ENCODE measurements at places on chromosomes 1 and 21.

- DNase-seq = no peak
Measured at GRCh38 chr1:147079400-147080005, 92.8 kb downstream of the PRKAB2 start.

GRCh38 chr1:155761736-155762405 lies 73.0 kb downstream of the DAP3 start:
- DNase-seq = no peak

DNA sequence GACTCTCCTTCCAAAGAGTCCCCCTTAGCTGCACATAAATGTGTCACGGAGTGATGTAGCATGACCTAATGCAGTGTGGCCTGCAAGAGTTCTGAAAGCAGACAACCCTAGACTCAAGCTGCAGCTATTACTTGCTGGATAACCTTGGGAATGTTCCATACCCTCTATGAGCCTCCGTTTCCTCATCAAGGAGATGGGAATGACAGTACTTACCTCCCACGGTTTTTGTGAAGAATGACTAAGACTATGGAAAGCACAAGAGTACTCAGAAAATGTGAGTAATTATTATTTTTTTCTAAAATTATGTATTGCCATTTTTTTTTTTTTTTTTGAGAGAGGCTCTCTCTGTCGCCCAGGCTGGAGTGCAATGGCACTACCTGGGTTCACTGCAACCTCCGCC lies 3.0 kb downstream of the TTC39A start:
- DNase-seq = no peak

GRCh38 chr21:30719401-30719800 lies 824 bp upstream of the KRTAP21-3 start:
- DNase-seq = no peak

DNA sequence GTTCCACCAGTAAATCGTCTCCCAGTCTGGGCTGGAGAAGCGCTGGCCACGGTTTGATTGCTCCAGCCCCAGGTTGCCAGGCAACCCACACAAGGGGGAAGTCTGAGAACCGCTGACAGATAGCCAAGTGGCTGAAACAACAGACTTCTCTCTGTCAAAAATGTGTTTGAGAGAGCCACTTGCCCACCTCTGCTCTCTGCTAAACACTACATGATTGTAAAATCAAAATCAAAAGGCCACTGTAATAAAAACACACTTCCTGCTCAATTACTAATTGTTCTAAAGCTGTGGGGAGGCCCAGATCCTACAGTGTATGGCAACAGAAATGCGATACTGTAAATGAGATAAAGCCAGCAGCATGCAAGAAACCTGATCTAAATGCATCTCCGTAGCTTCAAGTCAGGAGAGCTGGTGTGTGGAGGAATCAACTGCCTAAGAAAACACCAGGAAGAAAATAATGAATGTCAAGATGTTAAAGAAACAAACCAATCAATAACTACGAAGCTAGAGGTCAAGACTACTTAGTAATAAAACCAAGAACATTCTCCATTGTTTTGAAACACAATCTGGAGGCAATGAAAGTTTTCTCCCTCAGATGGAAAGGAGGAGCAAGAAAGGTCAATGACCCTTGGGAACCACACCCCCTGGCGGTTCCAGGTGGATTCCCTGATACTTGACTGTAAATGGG lies 121.2 kb downstream of the SLC45A1 start:
- peak; percentile 59 for DNase-seq

GRCh38 chr1:177546346-177546745 lies 375.6 kb downstream of the BRINP2 start:
- no peak for DNase-seq

- peak; percentile 13 for DNase-seq
Measured at GRCh38 chr1:44377925-44378784, 23.1 kb upstream of the ERI3 start.

DNA sequence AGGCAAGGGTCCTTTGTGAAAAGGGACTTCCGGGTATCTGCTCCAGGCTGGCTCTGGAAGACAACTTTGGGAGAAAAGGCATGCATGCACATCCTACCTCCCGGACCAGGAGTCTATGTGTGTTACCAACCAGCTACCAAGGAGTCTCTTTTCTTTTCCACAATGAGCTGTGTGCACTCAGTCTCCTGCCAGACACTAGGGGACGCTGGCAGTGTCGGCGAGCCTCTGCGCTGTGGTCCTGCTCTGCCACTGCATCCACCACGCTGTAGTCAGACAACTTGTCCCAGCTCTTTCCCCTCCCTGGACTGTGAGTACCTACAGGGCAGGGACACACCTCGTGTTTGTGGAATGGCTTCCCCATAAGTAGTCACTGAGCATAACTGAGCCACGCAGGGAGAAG lies 5.1 kb upstream of the SSR2 start:
- DNase-seq = peak; percentile 18

GRCh38 chr1:56531624-56532349 lies 47.6 kb downstream of the PLPP3 start:
- no peak for DNase-seq

DNA sequence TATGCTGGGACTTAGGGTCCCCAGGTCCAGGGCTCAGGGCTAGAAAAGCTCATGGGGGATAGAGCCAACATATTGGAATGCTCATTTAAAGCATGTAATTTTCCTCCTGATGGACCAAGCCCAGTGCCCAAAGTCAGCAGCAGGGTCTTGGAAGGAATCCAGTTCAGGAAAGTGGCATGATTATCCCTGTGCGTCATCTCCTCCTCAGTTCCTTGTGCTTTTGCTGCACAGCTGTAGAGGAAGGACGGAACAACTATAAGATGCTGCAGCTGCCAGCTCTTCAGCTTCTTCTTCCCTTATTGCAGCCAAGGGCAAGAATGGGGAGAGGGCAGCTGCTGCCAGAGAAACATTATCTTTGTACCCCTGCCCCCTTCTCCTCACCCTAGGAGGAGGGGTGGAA lies 58.4 kb downstream of the OVGP1 start:
- DNase-seq = no peak

DNA sequence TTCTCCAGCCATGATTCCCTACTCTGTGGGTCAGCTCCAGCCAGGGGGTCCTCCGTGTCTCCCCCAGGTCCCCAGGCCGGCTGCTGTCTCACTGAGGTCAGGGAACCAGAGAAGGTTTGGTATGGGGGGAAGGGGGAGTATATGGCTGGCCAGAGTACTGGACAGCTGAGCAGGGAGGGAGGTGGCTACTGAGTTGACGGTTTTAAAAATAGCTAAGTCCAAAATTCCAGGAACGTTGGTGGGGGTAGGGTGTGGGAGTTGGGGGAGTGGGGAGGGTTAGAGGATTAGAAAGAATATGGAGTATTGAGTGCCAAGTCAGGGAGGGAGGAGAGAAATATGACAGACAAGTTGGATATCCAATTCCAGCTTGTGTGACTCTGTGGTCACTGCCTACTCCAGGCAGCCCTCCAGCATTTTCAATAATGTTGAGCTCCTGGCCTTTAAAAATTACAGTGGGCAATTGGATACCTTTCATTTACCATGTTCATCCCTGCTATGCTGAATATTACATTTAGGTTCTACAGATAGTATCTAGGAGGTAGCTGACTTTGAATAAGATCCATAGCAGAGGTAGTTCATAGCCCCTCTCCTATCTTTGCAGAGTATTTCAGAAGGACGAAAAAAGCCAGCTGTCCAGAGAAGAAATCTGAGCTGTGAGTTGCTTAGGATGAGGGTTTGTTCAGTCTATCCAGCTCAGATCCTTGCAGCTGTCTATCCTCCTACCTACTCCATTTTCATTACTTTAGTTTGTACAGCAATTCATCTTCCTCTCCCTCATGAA lies at the start of gene HJV:
HJV (minus strand) TSS at position 114 of the 781 bp plus-strand sequence. CDS start 1,504 bp downstream, outside the sequence.
- DNase-seq = no peak

DNA sequence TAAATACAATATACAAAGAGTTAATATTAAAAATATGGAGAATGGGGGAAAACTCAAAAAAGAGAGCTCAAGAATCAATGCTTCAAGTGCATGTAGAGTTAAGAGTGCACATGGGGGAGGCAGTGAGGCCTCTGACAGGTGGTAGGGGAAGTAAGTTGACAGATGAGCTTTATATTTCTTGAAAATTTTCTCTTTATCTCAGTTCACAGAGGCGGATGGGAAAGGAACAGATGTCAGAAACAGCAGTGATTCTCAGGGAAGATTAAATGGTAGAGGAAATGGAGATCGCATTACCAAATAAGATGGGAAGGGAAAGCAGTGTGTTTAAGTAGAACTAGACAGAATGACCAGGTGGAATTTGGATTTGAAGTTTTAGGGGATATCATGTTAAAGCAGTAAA lies 200.1 kb upstream of the C1orf105 start:
- DNase-seq = peak; percentile 81

DNA sequence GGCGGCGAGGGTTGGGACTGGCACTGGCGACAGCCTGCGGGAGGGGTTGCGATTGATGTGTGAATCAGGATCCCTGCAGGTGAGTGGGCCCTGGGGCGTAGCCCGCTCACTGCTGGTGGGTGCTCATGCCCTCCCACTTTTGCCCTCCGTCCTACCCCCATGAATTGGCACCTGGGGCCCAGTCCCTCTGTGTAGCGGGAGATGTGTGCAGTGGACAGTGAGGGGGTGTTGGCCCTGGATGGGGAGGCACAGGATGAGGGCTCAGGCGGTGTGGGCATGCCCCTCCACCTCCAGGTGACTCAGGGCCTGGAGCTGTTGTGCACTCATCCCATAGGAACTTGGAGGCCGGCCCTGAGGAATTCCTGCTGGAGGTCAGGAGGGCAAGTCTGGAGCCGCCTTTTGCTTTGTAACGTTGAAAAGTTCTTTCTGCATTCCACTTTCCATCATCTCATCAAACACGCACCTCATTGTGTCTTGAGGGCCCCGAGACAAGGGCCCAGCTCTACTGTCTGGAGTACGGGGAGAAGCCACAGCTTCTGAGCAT lies 3.0 kb downstream of the PEAR1 start:
- no peak for DNase-seq

GRCh38 chr1:22629886-22630285 lies 6.5 kb upstream of the C1QA start:
- DNase-seq = no peak

DNA sequence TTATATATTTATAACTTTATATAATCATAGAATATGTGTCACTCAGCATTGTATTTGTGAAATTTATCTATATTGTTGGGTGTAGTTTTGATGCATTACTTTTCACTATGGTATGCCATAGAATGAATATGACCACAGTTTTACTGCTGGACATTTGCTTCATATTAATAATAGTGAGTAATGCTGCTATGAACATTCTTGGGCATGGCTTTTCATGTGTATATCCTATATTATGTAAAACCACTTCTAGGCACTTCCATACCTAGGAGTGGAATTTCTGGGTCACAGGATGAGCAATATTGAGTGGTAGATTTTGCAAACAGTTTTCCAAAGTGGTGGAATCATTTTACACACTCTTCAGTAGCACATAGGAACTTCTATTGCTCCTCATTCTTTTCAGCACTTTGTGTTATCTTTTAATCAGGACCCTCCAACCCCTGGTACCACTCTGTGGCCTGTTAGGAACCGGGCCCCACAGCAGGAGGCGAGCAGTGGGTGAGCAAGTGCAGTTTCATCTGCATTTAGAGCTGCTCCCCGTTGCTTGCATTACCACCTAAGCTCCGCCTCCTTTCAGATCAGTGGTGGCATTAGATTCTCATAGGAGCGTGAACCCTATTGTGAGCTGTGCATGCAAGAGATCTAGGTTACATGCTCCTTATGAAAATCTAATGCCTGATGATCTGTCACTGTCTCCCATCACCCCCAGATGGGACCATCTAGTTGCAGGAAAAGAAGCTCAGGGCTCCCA lies 56.0 kb upstream of the CNIH3 start:
- no peak for DNase-seq

GRCh38 chr1:224804220-224804619 lies 125.3 kb upstream of the DNAH14 start:
- no peak for DNase-seq

DNA sequence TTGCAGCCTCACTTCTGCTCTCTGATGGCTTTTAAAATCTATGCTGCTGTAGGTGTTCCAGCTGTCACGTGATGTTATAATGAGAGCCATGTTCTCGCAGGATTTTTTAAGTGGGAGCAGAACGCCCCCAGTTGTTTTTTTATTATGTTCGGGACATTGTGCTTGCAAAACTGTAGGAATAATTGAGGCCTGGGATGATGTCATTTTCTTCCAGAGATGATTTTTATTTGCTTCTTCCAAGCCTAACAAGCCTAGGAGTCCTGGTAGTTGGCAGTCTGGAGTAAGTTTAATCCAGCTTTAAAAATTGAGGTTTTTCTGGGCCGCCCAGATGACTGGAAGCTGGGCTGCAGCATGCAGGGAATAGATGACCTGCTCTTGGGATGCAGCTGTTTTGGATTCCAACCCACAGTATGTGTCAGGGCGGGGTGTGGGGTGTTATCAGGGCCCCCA lies 34.6 kb upstream of the CHIT1 start:
- DNase-seq = no peak

- no peak for DNase-seq
Measured at GRCh38 chr21:25970254-25970930, 200.2 kb downstream of the APP start.

GRCh38 chr1:10897321-10897980 lies 101.0 kb upstream of the CASZ1 start:
- no peak for DNase-seq

DNA sequence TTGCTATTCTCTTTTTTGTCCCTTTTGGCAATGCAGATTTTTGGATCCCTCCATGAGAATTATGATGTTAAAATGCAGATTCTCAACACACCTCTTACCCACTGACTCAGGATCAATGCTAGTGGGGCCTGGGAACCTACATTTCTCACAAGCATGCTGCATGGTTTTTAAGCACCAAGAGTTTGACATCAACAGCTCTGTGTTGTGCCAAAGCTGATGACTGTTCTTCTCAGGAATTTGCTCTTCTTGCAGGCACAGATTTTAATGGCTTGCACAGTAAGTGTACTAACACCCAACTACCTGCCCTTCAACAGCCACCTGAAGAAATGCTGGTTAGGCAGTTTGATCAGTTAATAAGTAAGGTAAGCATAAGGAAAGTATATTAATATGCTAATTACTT lies 468.7 kb downstream of the PTBP2 start:
- no peak for DNase-seq

GRCh38 chr21:15088488-15088887 lies 23.7 kb upstream of the NRIP1 start:
- no peak for DNase-seq

- no peak for DNase-seq
Measured at GRCh38 chr1:199242147-199242546, 603.3 kb downstream of the PTPRC start.

- no peak for DNase-seq
Measured at GRCh38 chr21:44353191-44353970, at the start of gene TRPM2. Gene TRPM2, plus strand, starts transcription at chr21:44353621. Its CDS starts 80 bp downstream, at chr21:44353701.

GRCh38 chr1:20125100-20125499 lies 5.8 kb upstream of the PLA2G2D start:
- DNase-seq = no peak
